NCI-H2227 treated with DMSO at 0.1 percent for 48 hours (cell line): ENCODE measurements at places on chromosomes 13 and 19.

DNA sequence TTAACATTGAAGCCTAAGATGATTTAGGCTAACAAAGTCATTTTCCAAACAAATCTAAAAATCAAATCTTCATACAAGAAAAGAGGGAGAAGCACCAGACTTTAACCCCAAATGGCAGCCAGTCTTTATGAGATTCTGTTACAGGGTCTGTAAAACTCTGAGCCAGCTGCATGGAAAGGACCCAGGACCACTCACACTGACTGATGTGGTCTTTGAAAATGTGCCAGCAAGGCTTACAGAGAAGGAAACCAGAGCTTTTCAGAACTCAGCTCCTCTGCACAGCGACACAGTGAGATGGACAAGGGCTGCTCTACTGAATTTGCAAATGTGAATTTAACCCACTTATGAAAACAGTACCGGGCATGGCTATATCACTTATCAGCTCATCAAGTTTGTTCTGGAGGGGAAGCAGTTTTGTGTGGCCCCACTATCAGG is 98.8 kb upstream of the SERP2 start:
- no peak for DNase-seq

- no peak for DNase-seq
Measured at GRCh38 chr19:45762870-45763631, 6.0 kb downstream of the SIX5 start.

DNA sequence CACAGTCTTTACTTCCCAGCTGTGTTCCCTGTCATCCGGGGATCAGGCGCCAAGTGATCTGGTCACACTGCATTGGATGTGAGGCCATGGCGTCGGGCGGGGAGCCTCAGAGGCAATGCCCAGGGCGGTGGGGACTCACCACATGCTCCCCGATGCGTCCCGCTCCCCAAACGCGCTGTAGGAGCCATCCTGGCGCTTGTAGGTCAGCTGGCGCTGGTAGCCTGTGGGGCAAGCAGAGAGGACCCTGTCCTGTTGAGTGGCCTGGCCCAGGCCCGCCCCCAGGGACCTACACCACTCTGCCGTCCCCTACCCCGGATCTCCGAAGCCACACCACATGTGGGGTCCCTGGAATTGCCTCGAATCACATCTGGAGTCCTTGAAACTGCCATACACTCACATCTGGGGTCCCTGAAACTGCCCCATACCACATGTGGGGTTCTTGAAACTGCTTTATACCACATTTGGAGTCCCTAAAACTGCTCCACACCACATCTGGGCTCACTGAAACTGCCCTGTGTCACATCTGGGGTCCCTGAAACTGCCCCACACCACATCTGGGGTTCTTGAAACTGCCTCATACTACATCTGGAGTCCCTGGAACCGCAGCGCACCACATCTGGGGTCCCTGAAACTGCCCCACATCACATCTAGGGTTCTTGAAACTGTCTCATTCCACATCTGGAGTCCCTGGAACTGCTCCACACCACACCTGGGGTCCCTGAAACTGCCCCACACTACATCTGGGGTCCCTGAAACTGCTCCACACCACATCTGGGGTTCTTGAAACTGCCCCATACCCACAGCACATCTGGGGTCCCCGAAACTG is 33.2 kb downstream of the F2RL3 start:
- DNase-seq = no peak

DNA sequence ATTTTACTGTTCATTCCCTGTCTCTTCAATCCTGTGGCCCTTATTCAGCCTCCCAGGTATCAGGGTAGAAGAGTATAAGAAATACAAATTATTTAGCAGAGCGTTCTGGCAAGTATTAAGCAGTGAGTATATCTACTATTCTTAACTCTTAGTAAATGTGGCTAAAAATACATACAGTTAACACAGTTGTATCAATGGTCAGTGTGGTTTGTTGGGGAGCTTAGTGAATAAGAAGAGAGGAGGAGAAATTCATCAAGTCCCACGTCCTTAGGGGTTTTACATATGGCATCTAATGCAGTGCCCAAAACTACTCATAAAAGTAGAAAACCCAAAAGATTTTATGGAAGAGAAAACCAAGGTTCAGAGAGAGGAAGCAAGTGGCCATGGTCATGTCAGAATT is 691.0 kb upstream of the SGCG start:
- DNase-seq = no peak

DNA sequence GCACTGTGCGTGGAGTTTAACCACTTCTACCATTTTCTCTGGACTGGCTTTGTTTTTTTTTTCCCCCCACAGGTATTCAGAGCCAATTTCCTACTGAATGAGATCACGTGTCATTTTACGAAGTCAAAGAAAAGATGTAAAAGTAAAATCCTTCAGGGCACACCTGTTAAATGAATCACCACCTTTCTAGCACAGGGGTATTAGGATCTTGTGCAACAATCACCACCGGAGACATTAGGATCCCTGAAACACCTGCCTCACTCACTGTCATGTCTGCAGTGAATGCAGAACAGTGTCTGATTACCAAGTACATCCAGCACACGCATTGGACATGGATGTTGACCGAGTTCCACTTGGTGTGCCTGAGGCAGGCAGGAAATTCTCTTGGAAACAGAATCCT is 17.2 kb downstream of the BRD4 start:
- DNase-seq = no peak

DNA sequence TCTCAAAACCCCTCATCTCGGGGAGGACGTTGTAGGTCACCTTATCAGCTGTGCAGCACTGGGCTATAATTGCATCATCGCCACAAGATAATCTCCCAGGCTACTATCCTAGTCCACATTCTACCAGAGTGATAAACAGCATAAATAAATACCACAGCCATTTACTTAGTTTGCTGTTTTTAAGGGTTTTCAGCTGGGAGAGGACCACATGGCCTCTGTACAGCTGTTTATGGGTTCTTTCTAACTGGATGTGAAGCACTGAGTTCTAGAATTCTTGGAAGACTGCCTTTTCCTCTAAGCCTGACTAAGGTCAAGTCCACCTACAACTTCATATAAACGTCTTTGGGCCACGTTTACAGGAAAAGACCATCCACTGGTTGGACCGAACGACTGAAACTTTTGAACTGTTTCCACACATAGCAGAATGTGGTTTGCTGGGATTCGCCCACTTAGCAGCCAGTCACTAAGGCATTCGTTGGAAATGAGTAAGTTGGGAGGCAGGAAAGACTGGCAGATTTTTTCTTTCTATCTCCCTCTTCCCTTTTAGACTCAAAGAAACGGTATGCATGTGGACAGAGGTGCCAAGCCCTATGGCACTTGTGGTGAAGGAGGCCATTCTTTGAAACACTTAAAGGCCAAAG is 752.5 kb upstream of the SGCG start:
- DNase-seq = no peak

DNA sequence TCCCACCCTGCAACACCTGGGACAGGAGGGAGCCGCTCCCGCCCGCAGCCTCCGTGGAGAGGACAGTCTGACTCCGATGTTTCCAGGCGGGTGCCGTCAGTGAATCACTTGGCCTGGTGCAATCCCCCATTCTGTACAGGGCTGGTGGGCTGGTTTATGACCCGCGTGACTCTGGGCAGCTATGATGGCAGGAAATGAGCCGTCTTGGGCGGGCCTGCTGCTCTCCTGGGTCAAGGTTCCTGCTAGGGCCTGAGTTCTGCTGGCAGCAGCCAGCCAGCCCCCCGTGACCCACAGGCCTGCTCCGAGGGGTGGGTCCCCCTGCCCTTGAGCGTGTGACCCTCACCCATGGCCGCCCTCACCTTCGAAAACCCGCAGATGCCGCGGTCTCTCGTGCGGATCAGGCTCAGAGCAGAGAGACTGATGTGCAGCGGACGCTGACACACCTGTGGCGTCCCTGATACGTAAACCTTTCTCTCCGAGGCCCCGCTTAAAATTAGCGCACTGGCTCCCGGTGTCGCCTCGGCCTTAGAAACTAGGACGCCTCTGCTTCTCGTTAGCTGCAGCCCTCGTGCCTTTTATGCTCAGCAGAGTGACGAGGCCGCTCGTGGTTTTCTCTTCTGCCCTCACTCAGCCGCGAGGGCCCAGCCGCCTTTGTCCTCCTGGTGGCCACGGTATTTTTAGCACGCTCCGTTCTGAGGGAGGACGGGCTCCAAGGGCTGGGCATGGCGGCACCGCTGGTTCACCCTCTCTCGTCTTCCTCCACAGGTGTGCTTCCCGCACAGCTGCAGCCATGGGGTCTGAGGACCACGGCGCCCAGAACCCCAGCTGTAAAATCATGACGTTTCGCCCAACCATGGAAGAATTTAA is 63.4 kb downstream of the KDM4B start:
- DNase-seq = no peak
